ENCODE measurements at places on chromosomes 13 and 19.

GRCh38 chr19:5956728-5957127 is 21.2 kb downstream of the RANBP3 start:
- DNase-seq = no peak

- DNase-seq = no peak
Measured at GRCh38 chr13:34345258-34345965, 527.5 kb downstream of the RFC3 start.

- DNase-seq = no peak
Measured at GRCh38 chr19:51772977-51773376, 12.0 kb downstream of the FPR2 start.

DNA sequence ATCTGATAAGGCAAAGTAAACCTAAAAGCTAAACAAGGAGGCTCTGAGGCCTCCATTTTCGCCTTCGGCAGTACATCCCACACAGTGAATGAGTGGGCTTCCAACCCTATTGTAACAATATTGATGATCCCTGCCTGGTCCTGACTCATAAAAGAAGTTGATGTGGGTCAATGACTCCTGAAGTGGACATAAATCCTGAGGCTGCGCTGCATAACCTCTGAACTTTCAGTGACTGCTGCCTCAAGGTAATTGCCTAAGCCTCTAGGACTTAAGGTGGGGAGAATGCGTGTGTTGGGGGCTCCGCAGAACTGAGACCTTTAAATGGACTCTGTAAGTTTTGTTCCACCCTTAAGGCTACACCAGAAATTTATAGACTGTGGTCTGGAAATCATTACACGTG is 42.6 kb downstream of the SIAH3 start:
- DNase-seq = no peak

DNA sequence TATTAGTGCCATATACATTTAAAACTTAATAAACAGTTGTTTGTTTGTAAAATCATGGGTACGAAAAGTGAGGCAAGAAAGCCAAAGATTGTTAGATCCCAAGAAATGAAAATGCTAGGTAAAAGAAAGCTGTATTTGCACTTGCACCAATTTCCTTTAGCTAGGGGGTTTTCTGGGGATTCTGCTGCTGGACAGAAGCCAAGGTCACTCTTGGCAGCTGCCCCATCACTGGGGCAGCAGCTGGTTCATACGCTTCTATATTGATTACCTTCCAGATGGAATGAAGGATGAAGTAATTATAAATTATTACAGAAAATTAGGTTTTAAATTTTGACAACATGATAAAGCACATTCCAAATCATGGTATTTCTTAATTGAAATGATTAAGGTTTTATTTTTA is 127.4 kb downstream of the SLITRK5 start:
- DNase-seq = no peak

Measured in foreskin keratinocyte (primary cell).